ENCODE measurements at places on chromosomes 6 and 20.

GRCh38 chr20:52404671-52405070, 213.1 kb upstream of the ZFP64 start:
- no peak for DNase-seq

GRCh38 chr6:89272596-89272995, 42.5 kb downstream of the GABRR2 start:
- DNase-seq: no peak

- DNase-seq: no peak
Measured at GRCh38 chr6:149389509-149390297, 10.4 kb upstream of the SUMO4 start.

GRCh38 chr6:130020907-130021629, 2.7 kb downstream of the L3MBTL3 start:
- DNase-seq: peak; percentile 59

DNA sequence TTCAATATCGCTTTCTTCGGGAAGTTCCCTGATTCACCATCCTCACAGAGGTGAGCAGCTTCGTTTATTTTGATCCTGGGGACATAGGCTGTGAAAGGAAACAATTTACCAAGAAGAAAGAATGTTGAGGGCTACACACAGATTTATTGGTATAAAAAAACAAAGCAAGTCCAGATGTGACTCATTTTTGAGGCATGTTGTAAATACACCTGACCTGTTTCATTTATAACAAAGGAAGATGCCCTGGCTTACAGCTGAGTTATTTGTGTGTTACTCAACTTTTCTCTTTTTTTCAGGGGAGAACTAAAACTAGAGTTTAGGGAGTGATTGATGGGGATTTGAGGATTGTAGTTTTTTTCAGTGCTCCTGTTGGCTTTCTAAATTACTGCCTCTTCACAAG, 489.5 kb downstream of the CBLN4 start:
- DNase-seq: no peak

- DNase-seq: peak; percentile 53
Measured at GRCh38 chr20:57698116-57698866, 11.5 kb downstream of the PMEPA1 start.

GRCh38 chr6:2956930-2957685, 14.3 kb downstream of the SERPINB6 start:
- DNase-seq: no peak

DNA sequence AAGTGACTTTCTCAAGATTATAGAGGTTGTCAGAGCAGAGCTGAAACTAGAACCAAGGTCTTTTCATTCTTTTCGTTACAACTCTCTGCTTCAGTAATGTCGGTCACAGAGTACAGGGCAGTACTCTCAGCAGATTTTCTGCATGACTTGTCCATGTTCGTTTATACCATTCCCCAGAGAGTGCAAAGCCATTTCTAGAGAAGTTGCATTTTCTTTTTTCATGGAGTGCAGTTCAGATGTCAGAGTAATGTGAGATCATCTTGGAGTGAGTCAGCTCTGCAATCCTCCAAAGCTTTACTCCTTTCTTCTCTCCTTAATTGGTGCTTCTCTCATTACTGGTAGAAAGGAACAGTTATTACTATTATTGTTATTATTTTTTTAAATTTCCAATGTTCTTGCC, 115.6 kb upstream of the B3GAT2 start:
- no peak for DNase-seq

GRCh38 chr20:45067087-45067486, 33.8 kb downstream of the KCNS1 start:
- no peak for DNase-seq

DNA sequence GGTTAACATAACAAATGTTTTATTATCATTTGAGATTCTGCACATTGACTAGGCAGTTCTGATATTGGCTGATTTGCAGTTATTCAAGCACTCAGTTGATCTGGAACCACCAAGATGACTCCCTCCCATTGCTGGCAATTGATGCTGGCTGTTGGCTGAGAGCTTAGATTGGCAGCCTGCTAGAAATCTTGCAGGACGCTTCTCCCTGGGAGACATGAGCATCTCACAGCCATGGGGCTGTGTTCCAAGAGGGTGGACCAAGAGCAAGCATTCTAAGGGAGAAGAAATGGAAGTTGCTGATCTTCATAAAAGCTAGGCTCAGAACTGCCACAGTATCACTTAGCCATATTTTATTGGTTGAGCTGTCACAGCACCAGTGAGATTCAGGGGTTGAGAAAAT, 233.4 kb upstream of the ID4 start:
- DNase-seq: no peak

DNA sequence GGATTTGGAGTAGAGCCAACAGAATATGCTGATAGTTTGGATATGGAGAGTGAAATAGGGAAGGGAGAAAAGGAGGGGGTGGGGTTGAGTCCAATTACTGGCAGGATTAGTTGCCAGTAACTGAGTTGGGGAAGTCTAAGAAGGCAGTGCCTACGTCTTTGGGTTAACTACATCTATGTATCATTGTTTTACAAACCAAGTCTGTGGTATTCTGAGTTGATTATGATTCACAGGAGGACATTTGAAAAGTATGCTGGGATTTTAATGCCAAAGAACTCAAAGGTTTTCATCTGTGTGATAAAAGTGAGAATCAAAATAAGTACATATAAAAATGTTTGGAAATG, 14.7 kb downstream of the DSE start:
- no peak for DNase-seq

- DNase-seq: no peak
Measured at GRCh38 chr20:11738852-11739251, 178.8 kb upstream of the BTBD3 start.

DNA sequence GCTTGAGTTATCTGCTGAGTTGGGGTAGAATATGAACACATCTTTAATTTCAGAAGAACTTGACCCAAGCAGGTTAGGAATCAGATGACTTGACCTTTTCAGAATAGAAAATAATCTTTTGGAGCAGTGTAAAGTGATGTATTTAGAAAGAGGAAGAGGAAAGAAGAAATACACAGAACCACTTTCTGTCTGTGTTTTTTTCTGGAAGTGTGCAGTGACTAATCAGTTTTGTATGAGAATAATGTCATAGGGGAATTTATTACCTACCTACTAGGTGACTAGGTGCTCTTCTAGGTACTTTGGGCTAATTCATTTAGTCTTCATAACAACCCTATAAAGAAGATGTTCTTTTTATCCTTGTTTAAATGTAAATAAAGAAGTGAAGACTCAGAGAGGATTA, 3.0 kb downstream of the PPP1R14C start:
- DNase-seq: no peak

DNA sequence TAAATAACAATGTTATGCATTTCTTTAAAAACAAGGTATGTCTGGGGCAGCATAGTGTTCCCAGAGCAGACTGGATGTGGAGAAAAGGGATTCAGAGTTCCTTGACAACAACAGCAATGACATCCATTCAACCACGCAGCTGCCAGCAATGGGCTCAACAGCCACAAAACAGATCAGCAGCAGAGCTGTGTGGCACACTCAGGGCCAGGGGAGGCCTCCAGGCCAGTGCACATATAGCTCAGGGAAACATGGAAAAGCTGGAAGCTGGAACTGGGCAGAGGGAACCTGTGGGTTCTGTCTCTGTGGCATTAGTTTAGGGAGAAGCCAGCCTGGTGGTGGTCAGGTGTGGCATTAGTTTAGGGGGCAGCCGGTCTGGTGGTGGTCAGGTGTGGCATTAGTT, 148.3 kb downstream of the SMOC2 start:
- no peak for DNase-seq

DNA sequence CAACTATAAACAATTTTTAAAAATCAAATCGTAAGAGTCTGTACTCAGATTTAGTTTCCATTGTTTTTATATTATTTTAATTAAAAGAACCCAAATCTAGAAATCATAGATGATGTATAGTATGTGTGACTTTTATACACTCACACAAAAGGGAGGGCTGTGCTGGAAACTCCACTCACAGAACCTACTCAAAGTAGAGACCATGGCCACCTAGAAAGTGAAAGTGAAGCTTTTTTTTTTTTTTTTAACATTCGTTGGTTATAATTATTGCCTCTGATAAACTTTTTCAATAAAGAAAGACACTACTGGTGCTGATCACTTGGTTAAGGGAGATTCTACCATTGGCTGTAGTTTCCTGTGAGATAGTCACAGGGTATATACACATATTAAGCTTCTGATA, 37.9 kb upstream of the PRL start:
- DNase-seq: no peak

DNA sequence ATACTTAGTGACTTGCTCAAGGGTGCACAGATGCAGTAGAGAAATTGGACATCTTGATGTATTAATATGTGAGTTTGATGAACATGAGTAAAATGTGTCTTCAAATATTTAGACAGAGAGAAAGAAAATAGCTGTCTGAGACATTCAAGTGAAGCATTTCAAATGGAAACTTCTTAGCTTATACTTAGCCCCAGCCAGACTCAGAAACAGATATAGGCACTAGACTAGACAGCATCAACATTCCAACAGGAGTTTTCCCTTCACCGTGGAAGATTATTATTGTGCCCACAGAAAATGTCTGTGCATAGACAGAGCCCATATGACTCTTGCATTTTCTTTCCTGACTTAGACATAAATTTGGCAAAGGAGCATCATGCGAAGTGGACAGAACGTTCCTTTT, 443.0 kb downstream of the PLCB1 start:
- DNase-seq: no peak

DNA sequence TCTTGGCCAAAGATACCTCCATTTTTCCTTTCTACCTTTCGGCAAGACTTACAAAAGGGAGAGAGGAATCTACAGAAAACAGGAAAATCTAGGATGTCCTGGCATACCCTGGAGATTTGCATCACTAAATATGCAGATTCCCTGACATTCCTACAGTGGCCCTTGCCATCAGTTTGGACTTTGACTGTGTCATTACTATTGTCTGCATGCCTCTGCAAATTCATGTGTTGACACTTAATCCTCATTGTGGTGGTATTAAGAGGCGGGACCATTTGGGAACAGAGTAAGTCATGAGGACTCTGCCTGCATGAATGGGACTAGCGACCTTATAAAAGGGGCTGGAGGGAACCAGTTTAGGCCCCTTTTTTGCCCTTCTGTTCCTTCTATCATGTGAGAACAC, 50.5 kb upstream of the DTNBP1 start:
- DNase-seq: no peak

GRCh38 chr6:134795001-134795400, 154.9 kb downstream of the ALDH8A1 start:
- no peak for DNase-seq

- no peak for DNase-seq
Measured at GRCh38 chr20:20174089-20174835, 121.9 kb downstream of the CFAP61 start.

GRCh38 chr6:674956-675355, 18.0 kb downstream of the EXOC2 start:
- DNase-seq: no peak

- no peak for DNase-seq
Measured at GRCh38 chr20:20167698-20168097, 115.4 kb downstream of the CFAP61 start.

- DNase-seq: no peak
Measured at GRCh38 chr6:78605909-78606446, 261.4 kb upstream of the IRAK1BP1 start.

DNA sequence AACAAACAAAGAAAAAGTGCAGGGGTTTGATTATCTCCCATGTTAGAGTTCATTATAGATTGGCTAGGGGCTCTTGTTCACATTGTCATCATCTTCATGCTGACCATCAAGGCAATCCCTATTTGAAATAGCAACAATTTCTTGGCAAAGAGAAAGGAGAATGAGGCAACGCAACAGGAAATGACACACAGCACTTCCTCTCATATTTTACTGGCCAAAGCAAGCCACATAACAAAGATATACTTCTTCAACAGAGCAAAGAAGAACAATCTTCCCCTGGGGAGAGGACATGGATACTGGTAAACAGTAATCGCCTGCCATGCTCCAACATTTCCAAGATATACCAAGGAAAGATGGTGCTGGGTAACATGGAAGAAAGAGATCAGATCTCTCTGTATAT, 29.8 kb downstream of the EPM2A start:
- no peak for DNase-seq

DNA sequence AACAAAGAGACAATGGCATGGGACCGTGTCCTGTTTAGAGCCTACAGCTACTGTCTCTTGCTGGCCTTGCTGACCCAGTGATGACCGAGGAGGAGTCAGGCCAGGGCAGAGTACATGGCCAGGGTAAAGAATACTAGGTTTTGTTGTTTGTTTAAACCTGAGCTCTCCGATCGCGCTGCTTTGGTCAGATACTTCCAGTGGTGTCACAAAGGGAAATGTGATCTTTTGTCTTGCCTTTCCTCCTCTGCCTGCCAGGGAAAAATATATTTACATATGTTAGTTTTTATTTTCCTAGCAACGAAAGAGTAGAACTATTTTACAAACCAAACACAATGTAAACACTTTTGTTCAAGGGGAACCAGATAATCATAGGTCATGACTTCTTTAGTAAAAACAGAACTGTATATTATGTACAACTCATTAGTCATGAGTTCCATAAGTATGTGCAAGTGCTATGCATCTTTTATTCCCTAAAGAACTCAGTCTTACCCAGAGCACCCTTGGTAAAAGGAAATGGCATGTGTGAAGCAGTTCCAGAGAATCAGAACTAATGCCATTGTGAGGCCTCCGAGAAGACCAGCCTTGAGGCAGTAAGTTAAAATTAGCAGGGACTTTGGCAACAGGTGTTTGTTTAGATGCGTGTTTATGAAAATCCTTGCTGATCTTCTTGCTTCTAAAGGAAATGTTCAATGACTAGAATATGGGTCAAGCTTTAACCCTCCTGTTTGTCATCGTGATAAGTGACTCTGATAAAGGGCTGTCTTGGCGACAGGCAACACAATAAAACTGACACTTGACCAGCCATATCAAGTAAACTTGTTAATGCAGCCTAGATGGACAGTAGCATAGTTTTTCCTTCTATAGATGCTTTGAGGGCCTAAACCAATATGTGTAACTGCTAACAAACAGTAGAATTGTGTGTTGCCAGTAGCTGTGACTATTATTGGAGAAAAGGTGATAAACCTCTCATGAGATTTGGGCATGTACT, 204.6 kb downstream of the NKAIN2 start:
- DNase-seq: no peak

DNA sequence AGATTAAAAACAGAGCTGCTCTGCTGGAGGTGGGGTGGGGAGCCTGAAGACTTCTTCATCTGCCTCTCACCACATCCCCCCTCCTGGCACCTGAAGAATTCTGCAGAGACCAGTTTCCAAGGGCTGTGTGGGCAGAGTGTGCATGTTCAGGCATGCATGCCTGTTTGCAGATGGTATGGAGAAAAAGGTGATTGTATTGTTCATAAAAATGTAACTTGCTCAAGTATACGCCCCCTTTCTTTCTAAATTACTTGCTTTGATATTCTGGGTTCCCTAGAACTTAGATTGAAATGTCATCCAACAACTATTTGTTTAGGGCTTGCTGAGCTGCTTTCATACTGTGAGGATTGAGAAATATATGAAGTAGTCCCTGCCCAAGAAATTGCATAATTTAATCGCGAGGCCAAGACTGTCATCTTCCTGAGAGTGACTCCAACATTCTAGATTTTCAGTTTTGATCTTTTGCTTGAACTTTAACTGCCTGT, 83.6 kb downstream of the LCA5 start:
- no peak for DNase-seq

GRCh38 chr6:90387383-90387775, 90.7 kb upstream of the BACH2 start:
- no peak for DNase-seq

GRCh38 chr20:23917024-23917725, 37.6 kb upstream of the CST5 start:
- no peak for DNase-seq

GRCh38 chr20:6530254-6530653, 237.2 kb upstream of the BMP2 start:
- no peak for DNase-seq

- DNase-seq: peak; percentile 18
Measured at GRCh38 chr20:52972965-52973819, 1.0 kb downstream of the TSHZ2 start.
